ENCODE measurements at places on chromosomes 1 and 21.
A peak's percentile ranks its signal among the peaks of the same experiment; 100 is the strongest.

- DNase-seq, result peak; percentile 53
Measured at GRCh38 chr1:3597599-3597964, 13.7 kb downstream of the MEGF6 start.

DNA sequence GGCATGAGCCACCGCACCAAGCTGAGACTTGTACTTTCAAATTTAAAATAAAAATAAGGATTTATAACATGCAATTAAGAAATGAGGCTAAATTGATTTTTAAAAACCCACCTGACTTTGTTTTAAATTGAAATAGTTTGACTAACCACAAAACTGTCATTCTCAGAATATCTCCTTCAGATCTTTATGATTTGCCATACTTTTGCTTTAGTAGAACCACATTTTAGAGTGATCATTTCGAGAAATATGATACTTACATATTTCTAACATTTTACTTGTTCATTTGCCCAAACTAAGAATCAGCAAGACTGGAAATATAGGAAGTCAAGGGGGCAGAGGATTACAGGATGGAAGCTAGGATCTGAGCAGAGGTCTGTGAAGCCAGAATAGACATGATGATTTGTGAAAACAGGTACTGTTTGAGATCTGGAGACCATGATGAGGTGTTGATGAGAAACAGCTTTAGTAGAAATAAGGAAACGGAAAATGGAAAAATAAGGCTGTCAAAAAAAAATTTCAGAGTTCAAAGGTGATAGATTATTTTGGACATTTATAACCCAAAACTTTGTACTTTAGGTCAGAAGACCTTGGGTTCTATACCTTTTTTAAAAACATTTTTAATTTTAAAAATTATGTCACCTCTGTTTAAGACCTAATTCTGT lies 44.8 kb downstream of the GIPC2 start:
- DNase-seq, result no peak

GRCh38 chr1:223426936-223427335 lies 33.7 kb downstream of the CCDC185 start:
- no peak for DNase-seq

DNA sequence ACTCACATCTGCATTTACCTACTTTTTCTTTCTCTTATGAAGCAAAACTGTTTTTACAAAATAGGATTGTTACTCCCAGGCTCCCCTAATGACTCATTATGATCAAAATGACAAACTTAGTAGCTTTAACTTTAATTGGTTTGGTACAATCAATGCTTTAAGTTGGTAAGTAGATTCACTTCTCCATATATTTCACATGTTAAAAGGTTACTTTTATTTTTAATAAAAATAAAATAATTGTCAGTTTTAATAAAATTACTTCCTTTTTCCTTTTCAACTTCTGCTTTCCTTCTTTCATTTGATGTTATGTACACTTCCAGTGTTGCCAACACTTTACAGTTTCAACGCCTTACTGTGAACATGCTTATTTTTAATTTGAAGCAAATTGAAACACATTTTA lies 477.6 kb downstream of the SETD4 start:
- no peak for DNase-seq

DNA sequence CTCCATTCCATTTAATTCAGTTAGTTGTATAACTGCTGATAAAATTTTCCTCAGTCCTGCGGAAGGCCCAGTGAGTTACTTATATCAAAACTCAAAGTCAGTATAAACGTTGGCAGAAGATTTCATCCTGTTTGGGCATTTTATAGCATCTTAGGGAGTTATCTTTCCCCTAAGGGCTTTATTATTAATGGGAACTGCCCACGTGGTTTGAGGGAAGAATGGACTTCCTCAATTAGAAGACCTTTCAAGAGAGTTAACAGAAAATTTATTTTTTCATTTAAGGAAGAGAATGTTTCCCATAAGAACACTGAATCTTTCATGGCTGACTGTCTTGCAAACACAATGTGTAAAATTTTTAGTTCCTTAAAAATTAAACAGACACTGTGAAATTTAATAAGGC lies 400.1 kb downstream of the NEGR1 start:
- no peak for DNase-seq

DNA sequence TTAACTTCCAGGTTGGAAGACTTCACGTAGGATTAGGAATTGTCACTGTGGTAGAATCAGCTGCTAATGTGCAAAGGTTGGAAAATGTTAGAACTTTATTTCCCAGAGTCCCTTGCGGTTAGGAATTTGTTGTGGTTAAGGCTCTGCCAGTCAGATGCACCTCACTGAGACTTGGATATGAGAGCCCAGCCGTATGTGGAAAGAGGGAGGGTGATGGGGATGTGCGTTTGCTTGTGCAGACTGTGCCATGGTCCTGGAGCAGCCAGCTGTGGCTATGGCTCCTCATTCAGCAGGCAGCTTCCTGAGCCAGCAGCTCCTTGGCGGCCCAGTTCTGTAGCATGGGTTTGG lies 12.5 kb downstream of the S100A10 start:
- no peak for DNase-seq

GRCh38 chr1:167599957-167600581 lies 30.0 kb upstream of the RCSD1 start:
- DNase-seq, result peak; percentile 27

GRCh38 chr1:97337250-97338030 lies 583.4 kb downstream of the DPYD start:
- DNase-seq, result no peak

DNA sequence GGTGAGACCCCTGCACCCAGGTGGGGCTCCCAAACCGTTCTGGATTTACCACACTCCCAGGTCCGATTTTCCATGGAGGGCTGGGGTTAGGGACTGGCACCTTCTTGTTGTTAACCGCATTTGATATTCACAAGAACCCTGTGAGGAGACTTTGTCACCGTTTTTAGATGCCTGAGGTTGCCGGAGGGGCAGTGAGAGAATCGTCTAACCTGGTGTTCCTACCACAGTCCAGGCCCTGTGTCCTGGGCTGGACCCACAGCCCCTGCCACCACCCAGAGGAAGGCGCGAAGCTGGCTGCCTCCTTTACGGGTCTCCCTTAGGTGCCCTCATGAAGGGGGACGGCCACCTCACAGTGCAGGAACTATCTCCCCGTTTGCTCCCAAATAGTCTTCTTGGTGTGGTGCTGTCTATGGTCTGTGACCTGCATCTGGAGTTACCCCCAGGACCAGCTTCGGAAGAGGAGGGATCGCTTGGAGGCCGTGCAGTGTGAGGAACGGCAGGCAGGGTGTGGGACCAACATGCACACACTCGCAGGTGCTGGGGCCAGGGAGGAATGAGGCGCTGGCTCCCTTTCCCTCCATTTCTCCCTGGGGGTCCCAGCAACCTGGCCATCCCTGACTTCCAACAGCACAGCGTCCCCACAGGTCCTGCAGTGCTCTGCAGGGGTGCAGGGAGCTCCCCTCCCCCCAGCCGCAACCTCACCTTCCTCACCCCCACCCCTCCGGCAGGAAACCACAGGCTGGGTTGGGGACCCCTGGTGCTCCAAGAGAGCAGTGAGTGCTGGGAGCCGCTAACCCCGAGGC lies 7.0 kb downstream of the SIM2 start:
- DNase-seq, result no peak

DNA sequence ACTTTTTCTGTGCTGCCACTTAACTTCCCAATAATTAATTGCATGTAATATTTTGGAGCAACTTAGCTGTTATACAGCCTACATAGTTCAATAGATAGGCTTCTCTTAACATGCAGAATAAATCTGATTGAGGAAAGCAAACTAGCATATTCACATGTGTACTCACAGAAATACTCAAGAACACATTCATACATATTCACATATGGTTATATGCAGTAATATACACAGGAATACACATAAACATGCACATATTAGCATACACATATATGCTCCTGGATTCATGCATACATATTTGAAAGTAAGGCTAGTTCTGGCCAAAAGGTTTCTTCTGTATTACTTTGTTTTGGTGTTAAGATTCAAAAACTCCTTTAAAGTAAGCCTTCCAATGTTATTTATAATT lies 73.1 kb downstream of the HMCN1 start:
- no peak for DNase-seq

- DNase-seq, result no peak
Measured at GRCh38 chr1:33429332-33429731, 1.6 kb downstream of the PHC2 start.

DNA sequence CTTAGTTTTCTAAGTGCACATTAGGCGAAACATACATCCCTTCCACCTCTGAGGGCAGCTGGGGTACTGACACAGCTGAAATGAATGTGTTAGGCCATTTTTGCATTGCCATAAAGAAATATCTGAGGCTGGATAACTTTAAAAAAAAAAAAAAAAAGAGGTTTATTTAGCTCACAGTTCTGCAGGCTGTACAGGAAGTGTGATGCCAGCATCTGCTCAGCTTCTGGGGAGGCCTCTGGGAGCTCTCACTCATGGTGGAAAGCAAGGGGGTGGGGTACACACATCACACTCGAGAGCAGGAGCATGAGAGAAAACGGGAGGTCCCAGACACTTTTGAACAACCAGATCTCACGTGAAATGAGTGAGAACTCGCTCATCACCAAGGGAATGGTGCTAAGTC lies 158.1 kb downstream of the PSMG1 start:
- no peak for DNase-seq

DNA sequence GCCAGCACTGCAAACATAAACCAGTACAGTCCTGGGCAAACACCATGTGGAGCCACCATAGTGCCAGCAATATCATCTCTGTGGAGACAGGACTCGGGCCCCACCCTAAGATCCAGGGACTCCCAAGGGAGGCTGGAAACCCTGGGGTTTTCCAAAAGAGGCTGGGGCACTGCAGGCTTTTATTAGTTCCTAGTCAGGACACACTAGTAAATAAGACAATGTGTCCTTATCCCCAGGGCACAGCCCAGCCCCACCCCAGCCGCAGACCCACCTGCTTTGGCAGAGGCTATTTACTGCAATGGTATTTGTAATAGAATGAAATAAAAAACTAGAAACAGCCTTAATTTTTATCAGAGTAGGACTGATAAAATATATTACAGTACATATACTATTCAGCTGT lies 486 bp upstream of the GJB3 start:
- no peak for DNase-seq

- peak; percentile 58 for DNase-seq
Measured at GRCh38 chr1:43227143-43227764, 42.5 kb upstream of the TMEM125 start.

GRCh38 chr1:27045973-27046558 lies 33.4 kb upstream of the TENT5B start:
- peak; percentile 37 for DNase-seq

DNA sequence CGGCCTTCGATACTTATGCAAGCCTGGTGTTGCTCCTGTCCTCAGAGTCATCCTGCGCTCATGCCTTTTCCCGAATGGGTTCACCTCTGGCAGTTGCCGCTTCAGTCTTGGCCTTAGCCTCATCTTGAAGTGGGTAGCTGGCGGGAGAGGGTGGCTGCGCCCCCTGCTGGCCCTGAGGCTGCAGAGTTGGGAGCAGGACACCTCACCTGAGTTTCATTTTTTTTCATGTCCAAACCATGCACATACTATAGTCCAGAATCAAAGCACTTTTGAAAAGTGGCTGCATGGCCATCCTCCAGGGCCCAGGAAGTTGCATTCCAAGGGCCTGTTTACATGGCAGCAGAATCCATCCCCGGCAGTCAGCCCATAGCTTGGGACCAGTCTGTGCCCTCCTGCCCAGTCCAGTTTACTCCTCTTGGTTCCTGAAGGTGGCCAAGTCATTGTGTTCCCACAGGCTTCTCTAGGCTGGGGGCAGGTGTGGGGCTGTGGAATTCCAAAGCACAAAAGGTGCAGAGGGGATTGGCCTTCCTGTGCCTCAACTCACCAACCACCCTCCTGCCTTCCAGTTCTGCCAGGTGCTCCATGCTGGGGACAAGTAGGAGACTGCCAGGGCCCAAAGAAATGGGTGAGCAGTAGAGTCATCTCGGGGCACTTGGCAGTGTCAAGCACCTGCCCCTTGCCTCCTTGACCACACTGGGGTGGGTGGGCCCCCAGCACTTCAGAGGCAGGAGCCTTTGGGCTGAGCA lies 44.0 kb downstream of the YARS1 start:
- DNase-seq, result peak; percentile 52

DNA sequence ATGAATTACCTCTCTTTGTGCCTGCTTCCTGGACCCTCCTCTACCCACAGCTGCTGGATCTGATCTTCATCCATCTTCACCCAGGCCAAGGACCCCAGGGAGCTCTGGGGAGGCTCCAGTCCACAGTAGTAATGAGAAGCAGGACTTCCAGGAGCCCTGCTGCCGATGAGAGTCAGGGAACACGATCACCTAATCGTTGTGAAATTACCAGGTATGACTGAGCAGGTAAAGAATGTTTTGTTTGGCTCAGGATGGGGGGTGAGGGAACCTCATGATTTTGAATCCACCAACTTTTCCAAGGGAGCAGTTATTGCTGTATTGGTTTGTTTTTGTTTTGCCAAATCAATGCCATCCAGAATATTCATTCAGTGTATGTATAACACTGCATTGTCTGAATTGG lies 454.0 kb downstream of the PLPP3 start:
- DNase-seq, result no peak

DNA sequence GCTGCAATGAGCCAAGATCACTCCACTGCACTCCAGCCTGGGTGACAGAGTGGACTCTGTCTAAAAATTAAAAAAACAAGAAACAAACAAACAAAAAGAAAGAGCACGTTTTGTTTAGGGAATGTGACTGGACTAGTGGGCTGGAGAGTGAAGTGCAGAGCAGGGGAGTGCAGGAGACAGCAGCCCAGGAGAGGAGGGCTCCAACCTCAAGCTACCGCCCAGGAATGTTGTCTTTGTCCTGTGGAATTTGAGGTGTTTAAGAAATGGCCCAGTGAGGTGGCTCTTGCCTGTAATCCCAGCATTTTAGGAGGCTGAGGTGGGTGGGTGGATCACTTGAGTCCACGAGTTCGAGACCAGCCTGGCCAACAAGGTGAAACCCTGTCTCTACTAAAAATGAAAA lies 42.4 kb upstream of the MTF2 start:
- DNase-seq, result no peak

DNA sequence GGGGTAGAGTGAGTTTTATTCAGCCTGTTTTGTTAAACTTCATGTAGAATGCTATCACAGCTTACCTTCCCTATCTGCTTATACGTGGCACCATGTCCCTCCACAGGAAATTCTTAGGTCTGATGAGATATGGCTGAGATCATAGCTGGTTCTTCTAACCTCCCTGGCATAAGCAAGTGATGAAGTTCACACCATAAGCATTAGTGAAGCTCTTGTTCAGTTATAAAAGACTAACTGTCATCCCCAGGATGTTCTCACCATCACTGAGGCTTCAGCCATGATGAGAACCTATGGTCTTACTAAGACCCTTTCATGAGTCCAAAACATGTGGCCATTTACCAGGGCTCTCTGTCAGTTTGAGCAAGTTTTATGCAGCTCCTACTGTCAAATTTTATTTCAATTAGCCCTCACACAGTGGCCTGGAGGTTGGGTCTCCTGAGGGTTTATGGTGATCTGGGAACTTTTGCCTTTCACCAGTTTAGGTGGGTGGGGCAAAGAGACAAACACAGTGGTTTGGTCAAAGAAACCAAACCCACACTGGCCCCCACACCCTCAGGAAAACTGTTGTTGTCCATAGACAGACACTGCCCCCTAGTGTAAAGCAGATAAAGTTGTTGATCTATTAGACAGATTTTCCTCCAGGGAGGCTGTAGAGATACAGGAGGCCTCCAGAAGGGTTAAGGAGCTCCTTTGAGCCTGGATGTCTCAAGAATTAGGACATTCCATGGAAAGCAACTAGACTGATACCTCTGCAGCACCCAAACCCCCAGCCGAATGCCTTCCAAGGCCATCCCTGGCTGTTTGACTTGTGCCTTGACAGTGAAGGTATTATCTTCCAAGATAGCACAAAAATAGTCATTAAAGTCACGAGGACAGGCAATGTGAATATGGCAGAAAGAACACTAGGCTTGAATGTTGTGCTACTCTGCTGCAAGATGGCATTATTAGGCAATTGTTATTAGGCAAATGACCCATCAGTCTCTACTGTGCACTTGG lies 5.0 kb downstream of the SLC22A15 start:
- no peak for DNase-seq
